T-helper 2 cell (primary cell): ENCODE measurements at places on chromosomes 11 and 22.

- DNase-seq: no peak
Observed at GRCh38 chr22:49068861-49069500, 758.7 kb downstream of the BRD1 start.

- DNase-seq: no peak
Observed at GRCh38 chr11:80083531-80083951, 642.7 kb upstream of the TENM4 start.

DNA sequence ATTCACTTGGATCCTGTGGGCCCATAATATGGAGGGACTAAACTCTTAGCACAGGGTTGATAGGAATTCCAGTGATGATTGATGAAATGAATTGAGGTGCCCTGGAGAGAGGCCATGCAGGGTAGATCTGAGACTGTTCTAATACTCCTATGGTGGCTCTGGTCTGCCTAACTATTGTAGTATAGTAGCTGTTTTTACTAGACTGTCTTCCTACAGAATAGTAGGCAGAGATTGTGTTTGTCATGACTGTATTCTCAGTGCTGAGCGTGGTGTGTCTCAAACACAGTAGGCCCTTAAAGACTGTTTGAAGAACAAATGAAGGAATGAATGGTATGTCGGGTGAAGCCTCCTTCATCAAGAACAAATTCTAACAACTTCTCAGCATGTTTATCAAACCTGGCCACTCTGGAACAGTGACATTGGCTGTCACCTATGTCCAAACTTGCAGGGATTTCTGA lies 107.0 kb upstream of the SESN3 start:
- DNase-seq: no peak

DNA sequence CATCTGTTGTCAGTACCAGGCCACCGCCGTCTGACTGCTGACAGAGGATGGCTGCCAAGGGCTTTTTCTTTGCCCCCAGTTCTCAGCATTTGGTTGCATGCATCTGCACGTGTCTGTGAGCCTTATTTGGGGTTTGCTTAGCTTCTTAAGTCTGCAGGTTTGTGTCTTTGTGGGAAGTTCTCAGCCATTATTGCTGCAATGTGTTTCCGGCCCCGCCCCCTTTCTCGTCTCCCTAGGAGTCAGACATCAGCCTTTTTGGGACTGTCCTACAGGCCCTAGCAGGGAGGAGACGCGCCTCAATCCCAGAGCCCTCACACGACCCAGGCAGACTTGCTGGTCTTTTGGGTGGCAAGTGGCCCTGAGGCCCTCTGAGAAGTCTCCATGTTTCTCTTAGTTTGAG lies 8.0 kb downstream of the MOB2 start:
- DNase-seq: no peak

DNA sequence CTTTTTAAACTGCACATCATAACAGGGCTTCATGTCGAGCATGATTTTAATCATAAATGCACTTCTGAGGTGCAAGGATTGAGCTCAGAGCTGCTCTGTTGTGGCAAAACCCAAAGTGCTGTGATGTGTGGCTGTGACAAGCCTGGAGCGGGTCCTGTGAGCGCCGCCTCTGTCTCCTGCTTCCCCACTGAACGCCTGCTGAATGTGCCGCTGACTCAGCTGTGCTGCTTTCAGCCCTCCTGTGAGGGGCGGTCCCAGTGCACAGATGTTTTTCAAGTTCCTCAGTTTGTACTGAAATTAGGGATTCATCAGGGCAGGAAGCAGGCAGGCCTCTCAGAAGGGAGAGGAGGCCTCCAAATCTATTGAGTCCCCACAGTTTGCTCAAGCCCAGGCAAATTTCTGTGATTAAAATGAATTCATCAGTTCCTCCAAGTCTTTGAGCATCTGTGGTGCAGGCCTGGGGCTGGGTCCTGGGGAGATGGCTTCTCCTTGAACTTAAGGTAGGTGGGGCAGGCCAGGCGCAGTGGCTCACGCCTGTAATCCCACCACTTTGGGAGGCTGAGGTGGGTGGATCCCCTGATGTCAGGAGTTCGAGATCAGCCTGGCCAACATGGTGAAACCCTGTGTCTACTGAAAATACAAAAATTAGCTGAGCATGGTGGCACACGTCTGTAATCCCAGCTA lies 3.0 kb upstream of the GTSE1 start:
- DNase-seq: no peak
